ENCODE measurements at places on chromosomes 11 and 22.

DNA sequence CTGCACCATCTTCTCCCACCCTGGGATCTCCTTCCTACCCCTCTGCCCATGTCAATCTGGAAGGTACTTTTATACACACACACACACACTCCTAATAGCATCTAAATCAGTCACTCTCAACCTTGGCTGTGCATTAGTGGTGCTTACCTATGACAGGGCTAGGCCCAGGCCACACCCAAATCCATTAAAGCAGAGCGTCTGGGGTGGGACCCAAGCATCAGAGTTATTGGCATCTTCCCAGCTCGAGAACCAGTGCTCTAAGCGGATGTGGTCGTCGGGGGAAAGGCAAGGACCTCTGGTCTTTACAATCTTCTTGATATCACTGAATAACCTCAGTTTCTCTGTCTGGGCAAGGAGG is 194.6 kb downstream of the TRIM29 start:
- DNase-seq = no peak

GRCh38 chr22:22031183-22031945 is 48.8 kb upstream of the TOP3B start:
- no peak for DNase-seq

- DNase-seq = no peak
Observed at GRCh38 chr11:122706291-122707088, 51.0 kb downstream of the UBASH3B start.

GRCh38 chr22:45585437-45585755 is 82.7 kb downstream of the FBLN1 start:
- DNase-seq = no peak

DNA sequence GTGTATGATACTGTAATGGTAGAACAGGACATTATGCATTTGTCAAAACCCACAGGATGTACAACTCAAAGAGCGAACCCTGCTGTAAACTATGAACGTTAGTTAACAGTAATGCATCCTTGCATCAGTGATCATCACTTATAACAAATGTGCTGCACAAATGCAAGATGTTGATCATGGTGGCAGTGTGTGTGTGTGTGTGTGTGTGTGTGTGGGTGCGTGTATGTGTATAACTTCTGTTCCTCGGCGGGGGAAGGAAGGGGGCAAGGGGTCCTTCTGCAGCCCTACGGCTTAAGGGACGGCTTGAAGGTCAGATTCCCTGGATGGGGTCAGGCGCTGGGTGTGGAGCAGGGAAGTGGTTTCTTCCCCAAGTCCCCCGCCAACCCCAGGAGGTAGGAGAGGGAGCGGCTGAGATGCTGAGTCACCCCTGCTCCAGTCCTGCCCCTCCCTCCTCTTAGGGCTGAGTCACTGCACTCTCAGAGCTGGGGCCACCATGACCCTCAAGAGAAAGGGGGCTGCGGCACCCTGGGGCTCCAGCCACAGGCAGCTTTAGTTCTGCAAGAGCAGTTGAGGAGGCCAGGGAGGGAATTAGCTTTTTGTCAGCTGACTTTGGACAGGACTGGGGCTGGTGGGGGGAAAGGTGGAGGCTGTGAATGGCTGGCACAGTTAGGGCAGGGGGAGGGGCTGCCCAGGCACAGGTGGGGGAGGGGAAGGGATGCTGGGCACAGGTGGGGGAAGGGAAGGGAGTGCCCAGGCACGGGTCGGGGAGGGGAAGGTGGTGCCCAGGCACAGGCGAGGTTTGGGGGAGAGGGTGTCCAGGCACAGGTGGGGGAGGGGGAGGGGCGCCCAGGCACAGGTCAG is 8.8 kb upstream of the CTSD start:
- DNase-seq = no peak

GRCh38 chr11:76244316-76244851 is 38.1 kb upstream of the WNT11 start:
- DNase-seq = no peak

DNA sequence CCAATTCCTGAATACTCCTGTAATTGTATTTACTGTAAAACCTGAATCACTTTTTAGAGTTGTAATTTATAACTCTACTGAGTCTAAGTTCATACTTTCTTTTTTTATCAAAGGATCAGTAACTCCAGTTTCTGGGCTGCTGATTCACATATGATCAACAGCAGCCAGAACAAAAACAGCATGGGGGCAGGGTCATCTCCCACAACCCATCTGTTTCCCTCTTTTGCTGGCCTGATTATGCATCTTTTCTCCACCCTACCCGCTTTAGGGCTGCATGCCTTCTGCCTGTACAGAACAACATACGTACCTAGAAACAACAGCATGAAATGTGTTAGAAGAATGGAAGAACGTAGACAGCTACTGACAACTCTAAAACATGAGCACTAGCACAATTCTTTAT is 76.0 kb downstream of the MRTFA start:
- no peak for DNase-seq

DNA sequence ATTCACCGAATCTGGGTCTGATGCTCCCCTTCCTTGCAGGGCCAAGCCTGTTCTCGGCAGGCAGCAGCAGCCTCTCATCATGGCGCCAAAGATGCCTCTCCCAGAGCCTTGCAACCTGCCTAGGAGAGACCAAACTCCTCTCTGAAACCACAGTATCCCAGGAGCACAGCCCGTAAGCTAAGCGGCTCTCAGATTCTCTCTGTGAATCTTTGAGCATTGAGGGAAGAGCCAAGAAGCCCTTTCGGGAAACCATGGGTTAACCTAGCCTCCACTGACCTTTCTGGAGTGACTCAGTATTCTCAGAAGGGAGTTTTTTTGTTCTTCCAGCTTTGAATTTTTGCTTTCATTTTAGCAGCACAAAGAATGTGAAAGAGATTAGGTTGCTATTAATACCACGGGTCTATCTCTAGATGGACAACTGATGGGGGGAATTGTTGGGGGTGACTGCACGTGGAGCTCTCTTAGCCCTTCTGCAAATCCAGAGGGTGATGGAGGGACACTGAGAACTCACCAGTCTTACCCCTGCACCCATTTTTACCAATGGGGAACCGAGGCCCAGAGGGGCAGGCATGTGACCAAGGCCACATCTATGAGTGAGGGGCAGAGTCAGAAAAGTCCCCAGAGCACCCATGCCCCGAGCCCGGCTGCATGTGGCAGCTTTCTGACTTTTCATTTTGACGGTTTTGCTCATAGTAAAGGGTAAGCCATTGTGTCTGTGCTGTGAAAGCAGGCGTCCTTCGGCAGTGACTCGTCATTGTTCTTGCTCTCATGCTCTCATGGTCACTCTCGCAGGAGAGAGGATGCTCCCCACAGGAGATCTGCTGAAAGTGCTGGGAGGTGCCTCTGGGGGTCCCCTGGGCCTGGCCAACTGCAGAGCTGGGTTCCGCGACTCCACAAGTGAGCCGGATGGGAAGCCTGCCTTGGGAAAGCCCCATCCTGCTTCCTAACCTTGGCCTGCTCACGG is 36.0 kb downstream of the IRAG1 start:
- no peak for DNase-seq

- no peak for DNase-seq
Observed at GRCh38 chr11:5317292-5317691, 6.8 kb downstream of the OR51B2 start.

DNA sequence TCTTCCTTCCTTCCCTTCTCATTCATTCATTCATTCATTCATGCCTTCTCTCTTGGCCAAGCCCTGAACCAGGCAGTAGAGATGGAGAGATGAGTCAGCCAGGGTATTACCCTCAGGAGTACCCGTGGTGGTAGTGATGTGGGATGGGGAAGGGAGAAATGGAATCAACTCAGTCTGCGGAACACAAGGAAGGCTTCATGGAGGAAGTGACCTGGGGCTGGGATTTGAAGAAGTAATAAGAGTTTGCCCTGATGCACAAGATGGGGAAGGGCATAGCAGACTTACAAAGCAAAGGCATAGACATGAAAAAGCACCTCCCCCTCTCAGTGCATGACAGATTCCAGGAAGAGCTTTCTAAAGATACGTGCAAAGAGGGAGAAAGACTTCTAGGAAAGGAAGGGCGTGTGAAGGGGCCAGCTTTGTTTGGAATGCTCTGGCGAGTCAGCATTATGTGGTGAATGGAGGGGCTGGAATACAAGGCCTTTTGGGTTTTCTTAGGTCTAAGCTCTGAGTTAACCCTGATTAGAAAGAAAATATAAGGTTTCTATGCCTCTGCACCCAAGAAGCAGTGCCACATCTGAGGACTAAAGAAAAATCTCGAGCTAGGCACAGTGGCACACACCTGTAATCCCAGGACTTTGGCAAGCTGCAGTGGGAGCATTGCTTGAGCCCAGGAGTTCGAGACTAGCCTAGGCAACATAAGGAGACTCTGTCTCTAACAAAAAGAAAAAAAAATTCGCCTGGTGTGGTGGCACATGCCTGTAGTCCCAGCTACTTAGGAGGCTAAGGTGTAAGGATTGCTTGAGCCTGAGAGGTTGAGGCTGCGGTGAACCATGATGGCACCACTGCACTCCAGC is 36.4 kb upstream of the ACER3 start:
- no peak for DNase-seq

GRCh38 chr22:22684580-22685561 is 40.5 kb downstream of the GGTLC2 start:
- DNase-seq = peak; percentile 8

DNA sequence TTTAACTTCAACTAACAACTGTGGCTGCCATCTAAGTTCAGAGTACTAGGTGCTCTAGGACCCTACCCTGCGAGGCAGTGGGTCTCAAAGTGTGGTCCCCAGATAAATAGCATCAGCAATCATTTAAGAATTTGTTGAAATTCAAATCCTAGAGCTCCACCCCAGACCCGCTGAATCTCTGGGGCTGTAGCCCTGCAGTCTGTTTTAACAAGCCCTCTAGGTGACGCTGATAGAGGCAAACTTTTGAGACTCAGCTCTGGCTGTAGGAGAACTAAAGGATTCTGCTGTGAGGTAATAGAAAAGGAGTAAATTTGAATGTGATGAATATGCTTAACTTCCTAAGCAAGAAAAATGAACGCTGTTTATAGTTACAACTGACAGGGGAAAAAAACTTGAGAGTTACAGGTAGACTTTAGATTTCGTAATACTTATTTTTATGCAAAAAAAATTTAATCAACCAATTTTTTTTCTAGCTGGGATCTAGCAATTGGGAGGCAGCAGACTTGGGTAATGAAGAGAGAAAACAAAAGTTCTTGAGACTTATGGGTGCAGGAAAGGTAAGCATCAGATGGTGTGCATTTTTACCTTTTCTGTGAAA is 5.8 kb downstream of the C11orf58 start:
- DNase-seq = no peak

DNA sequence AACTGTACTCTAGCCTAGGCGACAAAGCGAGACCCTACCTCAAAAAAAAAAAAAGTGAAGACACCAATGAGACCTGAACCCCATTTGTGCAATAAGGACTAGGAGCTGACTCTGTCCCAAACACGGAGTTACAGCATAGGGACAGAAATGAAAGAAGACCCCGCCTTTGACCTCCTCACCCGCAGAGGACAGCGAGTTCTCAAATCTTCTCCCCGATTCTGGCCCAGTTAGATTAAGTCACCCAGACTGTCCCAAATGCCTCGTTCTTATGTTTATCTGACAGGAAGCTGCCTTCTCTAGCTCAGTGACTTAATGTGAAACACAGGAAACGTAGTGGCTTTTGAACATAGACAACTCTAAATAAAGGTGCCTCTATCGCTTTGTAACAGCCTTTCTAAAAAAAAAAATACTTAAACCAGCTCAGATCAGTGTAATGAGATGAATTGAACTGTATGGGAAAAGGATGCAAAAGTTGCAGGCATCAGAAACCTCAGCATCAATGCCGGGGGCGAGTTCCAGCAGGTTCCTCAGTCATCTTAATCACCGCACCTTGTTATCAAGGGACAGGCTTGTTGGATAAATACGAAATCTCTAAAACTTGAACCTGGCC is 10.6 kb downstream of the MYH9 start:
- no peak for DNase-seq

- no peak for DNase-seq
Observed at GRCh38 chr22:36649066-36649465, 54.5 kb downstream of the CACNG2 start.

GRCh38 chr11:84273541-84273940 is 987.4 kb upstream of the CCDC90B start:
- DNase-seq = no peak

DNA sequence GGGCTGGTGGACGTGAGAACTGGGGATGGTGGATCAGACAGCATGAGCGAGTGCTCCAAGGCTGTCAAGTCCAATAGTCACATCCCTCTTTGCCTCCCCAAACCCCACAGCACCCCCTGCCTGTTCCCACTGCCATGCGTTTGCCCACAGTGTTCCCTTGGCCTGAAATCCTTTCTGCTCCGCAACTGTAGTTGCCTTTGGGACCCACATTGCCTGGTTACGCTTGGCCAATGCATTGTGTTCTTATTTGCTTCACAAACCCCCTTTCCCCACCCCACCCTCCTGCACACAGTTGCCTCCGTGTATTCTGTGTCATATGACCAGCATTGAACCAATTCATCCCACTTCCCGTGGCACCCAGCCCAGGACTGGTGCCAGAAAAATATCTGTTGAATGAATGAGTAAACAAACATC is 2.1 kb upstream of the KIAA0930 start:
- DNase-seq = peak; percentile 62

- no peak for DNase-seq
Observed at GRCh38 chr11:95413021-95413420, 182.0 kb upstream of the SESN3 start.

- DNase-seq = no peak
Observed at GRCh38 chr11:111097191-111097590, 148.3 kb upstream of the POU2AF2 start.

GRCh38 chr11:94910779-94911178 is 62.6 kb downstream of the CWC15 start:
- no peak for DNase-seq

DNA sequence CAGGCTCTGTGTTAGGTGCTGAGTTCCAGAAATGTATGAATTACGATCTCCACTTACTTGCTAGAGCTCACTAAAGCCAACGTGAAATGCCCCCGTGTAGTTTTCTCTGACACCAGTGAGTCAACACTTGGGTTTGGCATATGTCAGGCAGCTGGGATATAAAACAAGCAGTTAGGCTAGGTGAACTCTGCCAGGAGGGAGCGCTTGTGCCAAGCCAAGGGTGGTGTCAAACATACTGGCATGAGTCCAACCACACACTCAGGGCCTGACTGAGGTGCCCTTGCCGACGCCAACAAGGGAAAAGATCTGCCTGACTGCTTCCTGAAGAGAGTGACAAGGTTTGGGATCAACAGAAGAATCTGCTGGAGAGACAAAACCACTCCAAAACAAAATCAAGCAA is 167.8 kb upstream of the NARS2 start:
- peak; percentile 69 for DNase-seq

GRCh38 chr22:37366601-37367000 is 60.7 kb downstream of the ELFN2 start:
- DNase-seq = no peak

DNA sequence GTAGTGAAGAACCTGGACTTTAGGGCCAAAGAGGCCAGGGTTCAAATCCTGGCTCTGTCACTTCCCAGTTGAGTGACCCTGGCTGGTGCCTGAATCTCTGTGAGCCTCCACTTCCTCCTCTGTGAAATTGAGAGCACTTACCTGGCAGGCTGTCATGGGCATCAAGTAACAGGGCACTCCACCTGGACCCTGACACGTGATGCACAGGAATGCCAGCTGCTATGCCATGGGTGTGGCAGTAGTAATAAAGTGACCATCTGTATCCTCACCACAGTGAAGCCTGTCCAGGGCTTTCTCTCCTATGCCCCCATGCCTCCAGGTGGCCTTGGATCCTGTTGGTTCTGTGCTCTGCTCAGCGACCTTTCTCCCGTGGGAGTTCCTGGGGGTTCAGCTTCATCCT is 29.8 kb upstream of the PPP6R3 start:
- no peak for DNase-seq

GRCh38 chr22:26835929-26836528 is 178.6 kb downstream of the MIAT start:
- peak; percentile 6 for DNase-seq

GRCh38 chr11:38582151-38582550 is 1984.1 kb upstream of the RAG2 start:
- DNase-seq = no peak

Data from NCI-H774 (cell line).